ENCODE measurements at places on chromosomes 13 and 19. TPM values are rescaled to one million over a fixed set of nuclear protein-coding genes. Genes with fewer than 3 reads are reported as not detected.

DNA sequence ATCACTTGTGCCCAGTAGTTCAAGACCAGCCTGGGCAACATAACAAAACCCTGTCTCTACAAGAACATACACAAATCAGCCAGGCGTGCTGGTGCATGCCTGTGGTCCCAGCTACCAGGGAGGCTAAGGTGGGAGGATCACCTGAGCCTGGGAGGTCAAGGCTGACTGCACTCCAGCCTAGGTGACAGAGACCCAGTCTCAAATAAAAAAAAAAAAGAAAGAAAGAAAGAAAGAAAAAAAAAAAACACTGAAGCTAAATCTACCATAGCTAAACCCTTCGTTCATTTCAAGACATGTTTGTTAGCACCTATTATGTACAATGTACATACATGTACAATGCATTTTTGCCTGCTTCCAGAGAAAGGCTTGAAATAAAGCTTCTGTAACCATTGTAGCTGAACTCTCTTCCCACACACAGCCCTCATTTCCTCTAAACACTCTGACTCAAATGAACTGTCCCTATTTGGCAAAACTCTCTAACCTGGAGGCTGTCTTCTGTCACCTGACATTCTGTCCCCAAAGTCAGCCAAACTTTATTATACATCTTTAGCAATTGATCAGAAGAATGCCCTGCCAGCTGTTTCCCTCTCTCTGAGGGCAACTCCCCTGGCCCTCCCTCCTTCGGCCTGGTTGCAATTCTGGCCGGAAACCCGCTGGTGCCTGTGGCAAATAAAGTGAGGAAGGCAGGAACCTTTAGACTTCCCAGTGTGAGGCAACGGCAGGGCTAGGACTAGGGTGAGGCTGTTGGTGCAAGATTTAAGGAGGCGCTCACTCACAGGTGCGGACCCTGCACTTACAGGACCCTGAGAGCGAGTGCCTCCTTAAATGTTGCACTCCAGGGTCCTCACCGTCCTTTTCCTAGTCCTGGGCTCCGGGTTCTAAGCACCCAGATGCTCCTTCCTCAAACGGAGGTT, 1.8 kb downstream of the ETHE1 start:
- no peaks in the 10 kb centered on the region for H3K27me3 ChIP-seq
- no peak overlapping the region for H3K4me3 ChIP-seq
- H3K27ac ChIP-seq = no peak overlapping the region
- no peak for DNase-seq

Gene SNRPD2
- 540 TPM for total RNA-seq

GRCh38 chr19:33427801-33428626, 54.5 kb downstream of the CEBPG start:
- no peak overlapping the region for H3K27ac ChIP-seq
- H3K4me1 ChIP-seq = no peaks in the 10 kb centered on the region
- H3K27me3 ChIP-seq = no peaks in the 10 kb centered on the region
- no peaks in the 10 kb centered on the region for H3K36me3 ChIP-seq
- DNase-seq = no peak
- no peak overlapping the region for H3K4me3 ChIP-seq

Gene SERTAD3
- 14.9 TPM for total RNA-seq

- peak overlapping the region; percentile 76 for H3K4me3 ChIP-seq
- peaks cover 28% of the 10 kb centered on the region for H3K4me1 ChIP-seq
- no peaks in the 10 kb centered on the region for H3K27me3 ChIP-seq
- peaks cover 10% of the 10 kb centered on the region for H3K36me3 ChIP-seq
- H3K27ac ChIP-seq = peak overlapping the region; percentile 78
Measured at GRCh38 chr19:49442771-49443365, 1.5 kb upstream of the SLC17A7 start.

GRCh38 chr13:27007166-27007565, 164.4 kb downstream of the USP12 start:
- DNase-seq = no peak
- H3K36me3 ChIP-seq = no peaks in the 10 kb centered on the region
- H3K4me3 ChIP-seq = no peak overlapping the region
- no peak overlapping the region for H3K27ac ChIP-seq
- no peaks in the 10 kb centered on the region for H3K27me3 ChIP-seq

DNA sequence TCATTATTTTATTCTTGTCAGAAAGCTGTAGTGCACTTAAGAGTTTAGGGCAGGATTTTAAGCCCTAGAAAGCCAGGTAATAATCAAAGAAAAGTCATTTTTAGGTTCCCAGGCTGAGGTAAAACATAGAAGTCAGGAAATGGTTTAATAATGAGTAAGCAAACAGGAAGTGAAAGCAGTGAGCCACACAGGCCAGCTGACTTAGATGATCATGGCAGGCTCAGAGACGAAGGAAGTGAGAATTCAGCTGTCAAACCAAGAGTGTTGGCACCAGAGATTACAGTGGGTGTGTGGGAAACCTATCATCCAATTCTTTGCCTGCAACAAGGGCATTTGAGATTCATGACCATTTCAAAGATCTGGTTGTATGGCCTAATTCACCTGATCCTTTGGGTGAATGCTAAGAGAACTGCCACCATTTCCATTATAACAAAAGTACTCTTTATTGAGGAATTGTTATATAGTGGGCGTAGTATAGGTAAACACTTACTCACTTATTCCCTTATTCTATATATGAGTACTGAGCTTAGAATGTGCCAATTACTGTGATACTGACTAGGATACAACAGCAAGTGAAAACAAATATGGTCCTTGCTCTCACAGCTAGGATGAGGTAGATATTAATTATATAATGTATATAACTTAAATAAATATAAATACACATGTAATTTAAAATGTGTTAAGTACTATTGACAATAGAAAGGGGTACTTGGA, 103.7 kb upstream of the EDNRB start:
- peak; percentile 84 for DNase-seq
- H3K4me3 ChIP-seq = no peak overlapping the region
- no peak overlapping the region for H3K27ac ChIP-seq
- peaks cover 7% of the 10 kb centered on the region for H3K4me1 ChIP-seq

DNA sequence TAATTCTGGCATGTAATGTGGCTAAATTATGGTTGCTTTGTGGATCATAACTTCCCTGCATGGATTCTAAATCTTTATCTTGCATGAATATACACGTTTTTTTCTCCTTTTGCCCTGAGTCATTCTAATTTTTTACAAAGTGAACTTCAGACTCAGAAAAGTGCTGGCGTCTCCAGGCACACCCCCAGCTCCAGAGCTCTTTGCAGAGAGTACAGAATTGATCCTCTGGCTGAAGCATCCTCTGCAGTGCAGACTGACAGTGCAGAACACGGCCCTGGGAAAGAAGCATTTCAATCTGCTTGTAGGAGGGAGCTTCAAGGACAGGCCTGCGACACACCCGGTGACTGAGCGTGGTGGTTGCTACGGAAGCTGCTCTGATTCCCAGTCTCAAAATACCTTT, 228.1 kb downstream of the FGF9 start:
- H3K27ac ChIP-seq = no peak overlapping the region
- no peak for DNase-seq
- H3K4me3 ChIP-seq = no peak overlapping the region

DNA sequence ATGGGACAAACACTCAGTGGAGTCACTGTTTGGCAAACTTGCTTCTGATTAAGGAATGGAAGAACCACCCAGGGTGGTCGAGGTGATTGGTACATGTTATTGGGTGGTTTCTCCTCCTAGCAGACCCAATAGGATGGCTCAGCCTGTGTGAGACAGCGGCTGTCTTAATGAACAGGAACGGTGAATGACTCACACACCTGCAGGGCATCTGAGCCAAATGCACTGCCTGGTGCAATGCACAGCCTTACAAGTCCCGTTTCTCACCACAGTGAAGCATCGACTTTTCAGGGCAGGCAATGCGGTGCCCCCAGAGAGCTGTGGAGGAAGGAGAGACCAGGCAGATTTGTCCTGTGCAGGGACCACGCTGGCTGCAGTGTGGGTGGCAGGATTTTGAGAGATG, 238.5 kb downstream of the FGF9 start:
- DNase-seq = no peak
- no peaks in the 10 kb centered on the region for H3K27me3 ChIP-seq

DNA sequence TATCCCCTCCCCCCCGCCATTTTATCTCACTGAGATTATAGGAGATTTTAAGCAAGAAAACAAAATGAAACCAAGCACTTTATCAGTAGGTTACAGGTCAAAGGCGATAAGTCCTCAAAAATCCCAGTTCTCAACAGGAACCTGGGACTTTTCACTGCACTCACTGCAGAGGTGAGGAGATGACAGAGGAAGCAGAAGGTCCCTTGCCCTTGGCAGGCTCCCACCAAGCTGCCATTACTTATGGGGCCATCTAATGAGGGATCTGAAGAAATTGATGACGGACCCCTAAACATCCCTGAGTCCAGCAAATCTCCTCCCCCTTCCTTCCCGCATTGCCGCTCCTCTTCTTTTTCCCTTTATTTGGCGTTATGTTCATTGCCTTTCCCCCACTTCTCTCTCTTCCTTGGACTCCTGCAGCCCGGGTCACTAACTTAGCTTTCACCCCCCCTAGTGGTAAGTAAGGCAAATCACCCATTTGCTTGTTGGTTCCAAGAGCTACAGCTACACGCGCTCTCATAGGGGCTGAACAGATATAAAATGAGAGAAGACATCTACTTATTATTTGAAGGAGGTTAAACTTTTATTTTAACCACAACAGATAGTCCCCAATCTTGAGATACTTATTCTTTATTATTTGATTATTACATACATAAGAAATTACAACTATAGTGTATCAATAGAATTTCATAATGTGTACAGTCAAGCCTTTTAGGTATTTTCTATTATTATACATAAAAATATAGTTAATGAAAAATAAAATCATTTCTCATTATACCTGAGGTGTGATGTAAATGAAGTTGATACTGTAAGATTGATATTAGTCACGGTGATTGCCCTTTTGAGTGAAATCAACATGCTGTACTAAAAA, 52.0 kb upstream of the ARGLU1 start:
- H3K4me3 ChIP-seq = no peak overlapping the region
- H3K4me1 ChIP-seq = no peaks in the 10 kb centered on the region
- H3K27me3 ChIP-seq = 0 out of 2 replicates have a peak, but pooled peaks cover 3% of the 10 kb centered on the region
- H3K27ac ChIP-seq = no peak overlapping the region
- peak; percentile 83 for DNase-seq
- no peaks in the 10 kb centered on the region for H3K36me3 ChIP-seq

Gene PGLYRP1
- not detected for total RNA-seq

Gene TRPC4
- 0.25 TPM for total RNA-seq

DNA sequence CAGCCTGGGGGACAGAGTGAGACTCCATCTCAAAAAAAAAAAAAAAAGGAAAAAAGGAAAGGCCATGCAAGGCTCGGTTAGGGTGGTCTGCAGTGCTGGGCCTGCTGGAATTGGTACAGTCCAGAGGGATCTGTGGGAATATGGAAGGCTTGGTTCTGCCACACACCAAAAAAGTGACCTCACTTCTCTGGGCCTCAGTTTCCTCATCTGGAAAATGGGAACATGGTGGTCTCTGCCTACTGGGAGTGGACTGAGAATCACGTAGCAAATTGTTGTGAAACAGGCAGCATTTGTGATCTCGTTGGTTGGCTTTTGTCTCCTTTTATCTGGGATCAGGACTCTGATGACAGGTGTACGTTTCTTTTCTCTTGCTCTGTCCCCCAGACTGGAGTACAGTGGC, 7.5 kb downstream of the DNM2 start:
- DNase-seq = no peak
- H3K27ac ChIP-seq = no peak overlapping the region
- H3K36me3 ChIP-seq = 0 out of 2 replicates have a peak, but pooled peaks cover 4% of the 10 kb centered on the region

- H3K27me3 ChIP-seq = no peaks in the 10 kb centered on the region
- peaks cover 44% of the 10 kb centered on the region for H3K36me3 ChIP-seq
- H3K4me3 ChIP-seq = no peak overlapping the region
- H3K4me1 ChIP-seq = no peaks in the 10 kb centered on the region
Measured at GRCh38 chr19:11612816-11613511, 15.7 kb downstream of the ZNF627 start.

Gene NR2F6
- 20.3 TPM for total RNA-seq

DNA sequence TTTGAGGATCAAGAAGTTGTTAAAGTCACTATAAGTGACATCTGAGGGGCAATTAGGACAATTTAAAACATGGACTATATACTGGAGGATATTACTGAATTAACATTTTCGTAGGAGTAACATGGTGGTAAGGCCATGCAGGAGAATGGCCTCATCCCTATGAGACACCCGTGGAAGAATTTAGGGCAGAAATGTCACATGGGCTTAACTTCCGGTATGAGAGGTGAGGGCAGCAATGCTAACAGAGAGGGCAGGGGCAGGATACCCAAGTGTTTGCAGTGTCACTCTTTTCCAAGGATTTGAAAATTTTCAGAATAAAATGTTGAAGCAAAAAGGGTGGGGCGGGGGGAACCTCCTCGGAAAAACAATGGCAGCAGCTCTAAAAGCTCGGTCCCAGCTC, 23.6 kb downstream of the RANBP3 start:
- peaks cover 12% of the 10 kb centered on the region for H3K36me3 ChIP-seq
- no peak for DNase-seq

GRCh38 chr19:46256855-46257254, 27.3 kb downstream of the IGFL1 start:
- no peaks in the 10 kb centered on the region for H3K4me1 ChIP-seq
- no peaks in the 10 kb centered on the region for H3K27me3 ChIP-seq
- H3K36me3 ChIP-seq = no peaks in the 10 kb centered on the region
- DNase-seq = no peak

GRCh38 chr19:38513762-38514167, 80.3 kb downstream of the RYR1 start:
- H3K27ac ChIP-seq = no peak overlapping the region
- peak; percentile 58 for DNase-seq
- no peak overlapping the region for H3K4me3 ChIP-seq
- H3K36me3 ChIP-seq = no peaks in the 10 kb centered on the region
- no peaks in the 10 kb centered on the region for H3K4me1 ChIP-seq

GRCh38 chr13:29162638-29163235, 342.6 kb downstream of the MTUS2 start:
- no peaks in the 10 kb centered on the region for H3K4me1 ChIP-seq
- no peaks in the 10 kb centered on the region for H3K27me3 ChIP-seq
- no peak for DNase-seq
- no peak overlapping the region for H3K27ac ChIP-seq

DNA sequence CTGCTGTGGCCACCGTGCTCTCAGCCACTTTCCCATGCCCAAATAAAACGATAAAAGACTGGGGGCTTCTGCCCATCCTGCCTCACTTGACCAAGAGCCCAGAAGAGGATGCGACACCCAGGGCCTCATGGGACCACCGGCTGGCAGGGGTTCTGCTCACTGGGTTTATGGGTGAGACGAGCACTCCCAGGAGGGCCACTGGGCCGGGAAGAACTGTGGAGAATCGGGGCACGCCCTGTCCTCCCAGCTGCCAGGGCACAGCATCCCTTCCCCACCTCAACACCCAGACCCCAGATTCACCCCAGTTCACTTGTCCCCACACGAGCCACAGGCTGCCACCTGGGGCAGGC, 4.7 kb upstream of the F10 start:
- no peak for DNase-seq
- no peak overlapping the region for H3K27ac ChIP-seq
- H3K36me3 ChIP-seq = no peaks in the 10 kb centered on the region

Measured in Karpas-422 (cell line).